ENCODE measurements at places on chromosomes 12 and 14. TPM values are rescaled to one million over a fixed set of nuclear protein-coding genes. Genes with fewer than 3 reads are reported as not detected.

GAS2L3 gene
- 2.4 TPM for total RNA-seq

GARIN6 gene
- total RNA-seq = not detected

- no peak for DNase-seq
These were observed 571.5 kb upstream of the FBXO33 start for GRCh38 chr14:40003773-40004172.

DNA sequence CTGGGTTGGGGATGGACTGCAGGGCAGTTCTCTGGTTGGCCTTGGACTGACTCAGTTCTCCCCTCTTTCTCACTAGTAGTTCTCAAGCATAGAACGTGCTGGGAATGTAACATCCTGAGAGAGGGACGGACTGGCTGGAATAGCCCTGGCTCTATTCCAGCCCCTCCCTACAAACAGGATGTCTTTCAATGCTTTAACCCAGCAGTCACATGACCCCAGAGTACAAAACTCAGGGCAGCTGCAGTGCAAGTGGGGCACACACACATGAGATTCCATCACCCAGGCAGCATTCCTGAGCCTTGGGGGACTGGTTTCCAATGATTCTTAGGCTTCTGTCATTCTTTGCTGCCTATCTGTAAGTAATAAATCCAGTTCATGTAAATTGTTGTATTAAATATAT, 1.6 kb upstream of the ACOT6 start:
- no peak for DNase-seq

DNA sequence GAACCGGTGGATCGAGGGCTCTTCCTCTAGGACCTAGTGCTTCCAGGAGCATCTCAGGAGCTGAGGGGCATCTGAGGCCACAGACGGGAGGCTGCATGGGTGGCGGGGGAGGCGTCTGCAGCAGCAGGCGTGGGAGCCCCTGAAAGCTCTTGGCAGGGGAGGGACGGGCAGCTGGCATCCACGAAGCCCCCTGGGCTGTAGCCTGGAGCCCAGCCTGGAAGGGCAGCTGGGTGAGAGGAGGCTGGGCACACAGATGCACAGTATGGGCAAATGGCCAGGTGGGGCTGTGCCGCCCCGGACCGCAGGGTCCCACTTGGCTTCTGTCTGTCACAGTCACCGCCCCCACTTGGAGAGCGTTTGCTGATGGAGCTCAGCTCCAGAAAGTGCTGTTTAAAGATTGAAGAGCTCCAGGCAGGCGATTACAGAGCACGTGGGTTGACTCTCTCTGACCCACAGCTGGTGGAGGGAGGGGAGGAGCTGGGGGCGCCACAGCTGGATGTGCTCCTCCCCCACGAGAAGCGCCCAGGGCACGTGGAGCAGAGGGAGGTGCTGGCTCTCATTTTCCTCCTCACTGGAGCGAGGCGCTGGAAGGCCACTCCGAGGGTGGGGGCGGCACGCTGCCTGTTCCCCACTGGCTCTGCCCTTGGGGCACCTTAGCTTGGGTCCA, 155.0 kb upstream of the C14orf180 start:
- peak; percentile 29 for DNase-seq
